ENCODE measurements at places on chromosomes 16 and 17.
A peak's percentile ranks its signal among the peaks of the same experiment; 100 is the strongest.

- no peak for DNase-seq
Observed at GRCh38 chr16:76371441-76371840, 94.2 kb downstream of the CNTNAP4 start.

GRCh38 chr17:58531122-58531521 lies 16.7 kb upstream of the MTMR4 start:
- DNase-seq, result no peak

GRCh38 chr17:36593656-36594316 lies 2.1 kb downstream of the DHRS11 start:
- DNase-seq, result no peak

- DNase-seq, result no peak
Observed at GRCh38 chr17:51124640-51125503, 4.2 kb upstream of the SPAG9 start.

DNA sequence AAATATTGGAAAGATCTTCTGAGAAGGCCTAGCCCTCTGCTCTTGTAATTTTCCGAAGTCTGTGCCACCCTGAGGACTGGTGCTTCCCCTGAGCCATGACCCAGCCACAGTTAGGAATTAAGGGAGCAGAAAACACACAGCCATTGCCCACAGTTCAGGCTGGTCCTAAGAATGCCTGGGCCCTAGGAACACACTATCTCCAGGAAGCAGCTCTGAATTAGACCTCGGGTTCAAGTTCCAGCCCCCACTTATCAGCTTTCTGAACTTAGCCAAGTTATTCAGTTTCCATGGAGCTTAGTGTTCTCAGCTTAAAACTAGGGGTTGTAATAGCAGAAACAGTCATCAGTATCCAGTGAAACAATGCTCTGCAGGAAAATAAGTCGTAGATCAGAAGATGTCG lies 56.0 kb downstream of the CDH13 start:
- no peak for DNase-seq

- DNase-seq, result no peak
Observed at GRCh38 chr16:50555269-50555875, 7.2 kb downstream of the NKD1 start.

GRCh38 chr16:75580-76501 lies 2.2 kb upstream of the MPG start:
- DNase-seq, result no peak

- DNase-seq, result no peak
Observed at GRCh38 chr17:53979991-53980390, 157.3 kb downstream of the KIF2B start.

GRCh38 chr17:32786169-32786568 lies 90.8 kb downstream of the MYO1D start:
- no peak for DNase-seq

DNA sequence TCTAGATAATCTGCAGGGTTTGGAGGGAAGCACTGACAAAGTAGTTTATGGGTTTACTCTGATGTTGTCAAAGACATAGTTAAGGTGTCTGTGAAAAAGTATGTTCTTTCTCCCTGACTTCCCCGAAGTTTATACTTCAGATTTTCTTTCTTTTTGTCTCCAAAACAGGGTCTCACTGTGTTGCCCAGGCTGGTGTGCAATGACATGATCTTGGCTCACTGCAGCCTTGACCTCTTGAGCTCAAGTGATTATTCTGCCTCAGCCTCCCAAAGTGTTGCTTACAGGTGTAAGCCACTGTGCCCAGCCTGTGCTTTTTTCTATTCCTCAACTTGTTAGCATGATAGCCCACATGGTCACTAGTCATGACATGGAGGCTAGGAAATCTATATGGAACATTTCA lies 20.9 kb downstream of the SF3B3 start:
- no peak for DNase-seq

DNA sequence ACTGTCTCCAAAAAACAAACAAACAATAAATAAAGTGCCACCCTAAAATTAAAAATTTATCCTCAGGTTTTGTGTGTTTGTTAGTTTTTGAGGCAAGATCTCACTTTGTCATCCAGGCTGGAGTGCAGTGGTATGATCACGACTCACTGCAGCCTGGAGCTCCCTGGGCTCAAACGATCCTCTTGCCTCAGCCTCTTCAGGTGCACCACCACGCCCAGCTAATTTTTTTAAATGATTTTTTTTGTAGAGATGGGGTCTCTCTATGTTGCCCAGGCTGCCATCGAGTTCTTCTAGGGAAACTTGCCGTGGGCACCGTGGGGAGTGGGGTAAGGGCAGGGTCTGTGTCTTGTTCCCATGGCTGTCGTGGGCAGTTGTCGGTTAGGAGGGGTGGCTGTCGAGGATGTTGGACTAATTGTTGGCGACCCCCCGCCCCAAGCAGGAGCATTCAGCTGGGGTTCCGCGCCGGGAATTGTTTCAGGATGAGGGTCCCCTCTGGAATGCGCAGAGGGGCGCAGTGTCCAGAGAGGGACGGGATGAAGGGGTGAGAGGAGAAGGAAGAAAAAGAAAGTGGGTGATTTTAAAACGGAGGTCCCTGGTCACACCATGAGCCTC lies 1.1 kb upstream of the RNF213 start:
- no peak for DNase-seq

GRCh38 chr16:30186782-30187555 lies 3.6 kb downstream of the CORO1A start:
- DNase-seq, result peak; percentile 87

GRCh38 chr17:55897301-55897700 lies 146.4 kb downstream of the PCTP start:
- DNase-seq, result no peak

- DNase-seq, result no peak
Observed at GRCh38 chr16:89765292-89765830, 44.0 kb downstream of the ZNF276 start.

GRCh38 chr17:80894726-80895125 lies 96.9 kb upstream of the CHMP6 start:
- no peak for DNase-seq

- no peak for DNase-seq
Observed at GRCh38 chr17:43618276-43618675, 43.4 kb downstream of the MEOX1 start.

DNA sequence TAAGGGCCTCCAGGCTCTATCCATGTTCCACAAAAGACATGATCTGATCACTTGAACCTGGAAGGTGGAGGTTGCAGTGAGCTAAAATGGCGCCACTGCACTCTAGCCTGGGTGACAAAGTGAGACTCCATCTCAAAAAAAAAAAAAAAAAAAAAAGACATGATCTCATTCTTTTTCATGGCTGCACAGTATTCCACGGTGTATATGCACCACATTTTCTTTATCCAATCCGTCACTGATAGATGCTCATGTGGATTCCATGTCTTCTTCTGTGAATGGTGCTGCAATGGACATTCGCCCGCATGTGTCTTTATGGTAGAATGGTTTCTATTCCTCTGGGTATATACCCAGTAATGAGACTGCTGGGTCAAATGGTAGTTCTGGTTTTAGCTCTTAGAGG lies 124.4 kb downstream of the ANKRD11 start:
- DNase-seq, result no peak

DNA sequence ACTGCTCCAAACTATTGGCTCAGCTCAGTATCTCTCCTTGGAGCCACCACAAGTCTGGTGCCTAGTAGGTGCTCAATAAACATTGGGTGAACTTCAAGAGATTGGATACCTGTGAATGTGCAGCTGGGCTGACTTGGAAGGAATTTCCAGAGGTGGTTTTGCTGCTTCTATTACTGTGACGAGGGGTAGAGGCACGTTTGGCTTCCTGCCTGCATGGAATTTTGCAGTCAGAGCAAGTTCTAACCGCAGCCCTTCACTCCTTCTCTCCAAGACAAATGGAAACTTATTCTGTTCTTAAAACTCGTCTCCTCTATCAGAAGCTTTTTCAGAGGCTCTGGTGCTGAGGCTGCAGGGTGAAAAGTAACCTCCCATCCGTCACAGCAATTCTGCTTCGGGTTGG lies 342.5 kb downstream of the CPPED1 start:
- DNase-seq, result no peak

GRCh38 chr17:50312308-50312707 lies 33.6 kb upstream of the XYLT2 start:
- no peak for DNase-seq

DNA sequence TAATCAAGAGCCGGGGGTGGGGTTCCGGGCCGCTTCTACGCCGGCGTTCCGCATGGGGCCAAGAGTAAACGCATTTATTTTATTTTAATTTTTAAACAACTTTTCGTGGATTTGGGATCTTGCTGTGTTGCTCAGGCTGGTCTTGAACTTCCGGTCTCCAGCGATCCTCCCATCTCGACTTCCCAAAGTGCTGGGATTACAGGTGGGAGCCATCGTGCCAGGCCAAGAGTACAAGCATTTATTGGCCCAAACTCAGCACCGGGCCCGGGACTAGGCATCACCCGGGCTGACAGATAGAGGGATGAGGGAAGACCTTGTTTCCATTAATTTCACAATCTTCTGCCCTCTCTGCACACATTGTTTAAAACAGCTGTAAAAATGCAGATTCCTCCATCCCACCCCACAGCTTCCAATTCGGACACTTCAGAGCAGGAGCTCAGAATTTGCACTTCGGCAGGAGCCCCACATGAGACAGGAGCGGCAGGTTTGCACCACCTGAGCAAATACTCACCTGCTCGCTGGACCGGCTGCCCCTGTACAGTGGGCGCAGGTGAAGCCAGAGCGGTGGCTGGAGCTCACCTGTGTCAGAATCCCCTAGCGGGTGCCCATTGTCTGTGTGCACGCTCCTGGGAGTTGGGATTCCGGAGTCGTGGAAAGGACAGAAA lies 663 bp upstream of the GINS2 start:
- no peak for DNase-seq

GRCh38 chr16:20849589-20850390 lies 43.5 kb downstream of the REXO5 start:
- peak; percentile 18 for DNase-seq

DNA sequence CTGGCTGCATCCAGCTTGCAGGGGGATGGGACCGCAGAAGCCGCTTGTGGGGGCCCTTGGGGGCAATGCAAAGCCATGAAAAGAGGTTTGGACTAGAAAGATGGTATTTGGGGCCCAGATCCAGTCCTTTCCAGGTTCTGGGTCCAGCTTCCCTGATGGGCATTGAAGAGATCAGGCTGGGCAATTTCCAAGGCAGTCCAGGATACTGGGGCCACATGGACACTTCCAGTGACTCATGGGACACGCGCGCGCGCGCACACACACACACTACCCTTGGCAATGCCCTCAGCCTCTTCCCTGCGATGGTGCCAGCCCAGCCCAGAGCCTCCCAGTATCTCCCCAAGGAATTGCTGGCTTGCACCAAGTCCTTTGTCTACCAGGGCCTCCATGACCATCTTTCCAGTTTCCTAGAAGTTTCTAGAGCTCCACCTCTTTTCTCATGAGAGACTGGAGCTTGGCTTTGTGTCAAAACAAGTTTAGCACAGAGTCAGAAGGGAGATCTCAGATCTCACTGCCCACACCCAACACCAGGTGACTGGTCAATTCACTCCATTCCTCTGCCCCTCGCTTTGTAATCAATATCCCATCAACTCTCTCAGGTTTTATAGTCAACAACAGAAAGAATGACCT lies 44.3 kb downstream of the WNT3 start:
- no peak for DNase-seq

DNA sequence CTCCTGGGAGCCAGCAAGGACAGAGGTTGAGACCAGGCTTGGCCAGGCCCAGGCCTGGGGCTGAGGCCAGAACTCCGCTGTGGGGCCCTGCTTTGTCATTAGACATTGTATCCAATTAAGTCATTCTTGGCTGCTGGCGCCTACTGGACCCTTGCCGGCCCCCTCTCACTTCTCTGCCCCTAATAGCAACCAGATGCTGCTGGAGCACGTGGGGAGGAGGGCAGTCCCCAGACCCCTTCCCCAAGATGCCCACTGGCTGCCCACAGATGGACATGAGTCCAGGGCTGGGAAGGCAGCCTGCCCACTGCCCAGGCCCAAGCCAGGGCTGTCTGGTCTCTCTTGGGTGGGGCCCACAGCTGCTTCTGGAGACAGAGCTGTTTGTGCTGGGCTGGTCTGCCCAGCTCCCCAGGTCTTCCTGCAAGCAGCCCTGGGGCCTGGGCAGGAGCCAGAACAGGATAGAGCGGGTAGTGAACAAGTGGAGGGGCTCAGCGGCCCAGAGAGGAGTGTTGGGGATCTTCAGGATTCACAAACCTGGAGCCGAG lies 7.8 kb downstream of the PLXDC1 start:
- no peak for DNase-seq

GRCh38 chr16:78505036-78505435 lies 405.6 kb downstream of the WWOX start:
- no peak for DNase-seq

GRCh38 chr17:63552211-63552610 lies 1.9 kb downstream of the DCAF7 start:
- no peak for DNase-seq

- no peak for DNase-seq
Observed at GRCh38 chr17:49111934-49112333, 20.6 kb upstream of the B4GALNT2 start.

DNA sequence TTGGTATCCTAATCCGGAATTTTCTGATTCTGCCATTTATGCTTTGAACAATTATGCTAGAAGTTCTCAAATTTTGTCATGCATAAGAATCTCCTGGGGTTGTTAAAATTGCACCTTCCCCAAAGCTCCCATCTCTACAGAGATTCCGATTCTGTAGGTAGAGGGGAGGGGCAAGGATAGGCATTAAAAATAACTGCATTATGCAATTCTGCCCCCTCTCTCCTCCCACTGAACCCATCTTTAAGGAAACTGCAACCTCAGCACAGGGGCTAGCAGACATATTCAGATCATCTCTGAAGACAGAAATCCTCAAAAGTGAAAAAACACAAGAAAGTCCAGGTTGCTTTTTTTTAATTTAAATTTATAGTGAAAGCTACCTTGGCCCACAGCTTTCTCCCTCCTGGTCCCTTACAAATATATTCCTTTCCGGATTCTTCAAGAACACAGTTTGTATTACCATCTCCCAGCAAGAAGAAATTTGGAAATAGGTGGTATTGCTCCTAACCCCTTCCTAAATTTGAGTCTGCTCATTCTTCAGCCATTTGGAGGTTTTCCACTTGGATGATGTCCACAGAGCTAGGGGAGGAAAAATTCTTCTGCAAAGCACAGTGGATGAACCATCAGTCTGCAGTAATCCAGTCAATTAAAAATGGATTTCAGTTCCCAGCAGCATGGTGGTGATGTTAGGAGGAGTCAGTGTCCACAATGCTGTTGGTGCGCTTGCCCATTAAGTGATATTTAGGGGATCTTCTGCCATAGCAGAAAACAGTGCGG lies 67.7 kb downstream of the RBFOX1 start:
- no peak for DNase-seq

DNA sequence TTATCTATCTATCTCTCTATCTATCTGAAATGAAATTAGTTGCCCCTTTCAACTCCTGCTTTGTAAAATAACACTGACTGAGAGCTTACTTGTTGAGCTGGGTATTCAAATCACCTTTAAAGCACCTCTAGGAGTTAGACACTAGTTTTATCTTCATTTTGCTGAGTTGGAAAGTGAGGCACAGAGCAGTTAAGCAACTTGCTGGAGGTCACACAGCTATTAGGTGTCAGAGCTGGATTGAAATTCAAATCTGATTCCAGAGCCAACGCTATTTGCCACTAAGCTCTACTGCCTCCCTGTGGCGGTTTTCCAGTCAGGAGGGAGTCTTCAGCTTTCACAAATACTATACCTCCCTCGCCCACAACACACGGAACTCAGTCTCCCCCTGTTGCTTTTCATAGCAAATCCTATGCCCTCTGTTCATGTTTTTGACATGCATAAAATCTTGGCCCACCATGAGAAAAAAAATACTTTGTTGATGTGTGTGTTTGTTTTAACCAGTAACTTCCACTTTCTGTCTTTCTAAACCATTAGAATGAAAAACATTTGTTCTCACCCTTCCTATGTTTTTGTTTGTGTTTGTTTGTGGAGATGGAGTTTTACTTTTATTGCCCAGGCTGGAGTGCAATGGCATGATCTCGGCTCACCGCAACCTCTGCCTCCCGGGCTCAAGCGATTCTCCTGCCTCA lies 74.8 kb upstream of the SMURF2 start:
- DNase-seq, result no peak

All from stimulated activated CD4-positive, alpha-beta T cell treated with anti-CD3 and anti-CD28 coated beads, TNF-alpha, amount 100 ng/mL, for 1 hour (primary cell).